Left cardiac atrium (tissue), 4 donors: ENCODE measurements at places on chromosomes 7 and 10. TPM values are rescaled to one million over a fixed set of nuclear protein-coding genes. Genes with fewer than 3 reads are reported as not detected.

- peak; percentile 95 for DNase-seq
Measured at GRCh38 chr10:110501142-110501937, 3.6 kb downstream of the DUSP5 start.

DNA sequence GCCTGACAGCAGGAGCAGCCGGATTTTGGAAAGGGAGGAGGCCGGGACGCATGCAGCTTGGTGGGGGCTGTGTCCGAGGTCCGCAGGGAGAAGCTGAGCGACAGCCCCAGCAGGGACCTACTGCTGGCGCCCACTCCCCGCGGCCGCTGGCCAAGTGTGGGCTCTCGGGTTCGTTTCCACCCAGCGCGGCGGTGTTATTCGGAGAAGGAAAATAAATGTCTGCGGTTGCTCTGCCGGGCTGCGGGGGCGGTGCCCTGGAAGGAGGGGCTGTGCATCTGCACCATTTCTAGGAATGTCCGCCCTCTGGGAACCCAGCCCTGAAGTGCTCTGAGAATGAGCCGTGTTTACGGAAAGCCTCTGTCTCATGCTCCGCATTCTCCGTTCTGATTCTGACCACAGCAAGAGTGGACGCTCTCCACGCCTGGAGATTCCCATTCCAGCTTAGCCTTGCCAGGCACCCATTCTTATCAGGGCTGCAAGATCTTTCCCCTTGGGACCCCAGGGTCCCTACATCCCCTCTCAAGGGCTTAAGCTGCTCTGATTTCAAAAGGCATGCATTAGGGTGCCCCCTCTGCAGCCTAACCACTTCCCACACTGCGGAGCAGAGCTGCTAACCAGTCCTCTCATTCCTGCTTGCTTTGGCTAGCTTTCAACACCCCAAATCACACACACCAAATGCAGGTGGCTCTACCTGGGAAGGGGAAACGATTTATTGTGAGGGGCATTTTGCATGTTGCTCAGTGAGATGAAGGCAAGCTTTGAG is 256.6 kb upstream of the GLI3 start:
- DNase-seq: peak; percentile 85

- no peak for DNase-seq
Measured at GRCh38 chr7:71682181-71682580, 550.2 kb downstream of the GALNT17 start.

- peak; percentile 57 for DNase-seq
Measured at GRCh38 chr10:17001297-17001744, 128.3 kb downstream of the CUBN start.

DNA sequence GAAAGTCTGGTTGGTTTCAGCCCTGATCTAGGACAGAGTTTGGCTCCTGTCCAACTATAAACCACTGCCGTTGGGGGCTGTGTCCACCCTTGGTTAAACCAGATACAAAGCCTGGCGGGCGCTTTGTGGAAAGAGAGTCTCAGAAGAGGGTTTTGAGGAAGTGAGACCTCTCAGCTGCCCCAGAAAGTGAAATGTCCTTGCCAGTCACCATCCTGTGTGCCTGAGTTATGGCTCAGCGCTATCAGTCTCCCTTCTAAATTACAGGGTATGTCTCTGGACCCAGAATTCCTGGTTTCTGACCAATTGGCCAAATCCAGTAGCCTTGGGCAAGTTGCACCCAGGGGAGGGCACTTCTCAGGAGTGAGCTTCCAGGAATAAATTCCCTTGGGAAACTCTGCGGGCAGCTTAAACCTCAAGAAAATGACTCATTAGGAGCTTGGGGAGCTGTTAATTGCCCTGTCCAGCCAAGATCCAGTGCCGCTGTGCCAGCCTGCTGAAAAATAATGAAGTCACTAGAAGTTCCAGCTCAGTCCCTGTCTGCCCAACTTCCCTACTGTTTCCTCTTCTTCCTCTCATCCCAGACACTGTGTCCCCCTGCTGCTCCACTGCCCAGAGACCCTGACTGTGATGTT is 66.7 kb upstream of the PDZD8 start:
- no peak for DNase-seq

GRCh38 chr7:48011323-48011722 is 17.6 kb downstream of the SUN3 start:
- no peak for DNase-seq

The RET gene
- total RNA-seq: 0.84 TPM

The LEP gene
- 37.1 TPM for total RNA-seq

The CABCOCO1 gene
- total RNA-seq: not detected

The TFPI2 gene
- total RNA-seq: 3.6 TPM
